ENCODE measurements at places on chromosomes 11 and 22. TPM values are rescaled to one million over a fixed set of nuclear protein-coding genes. Genes with fewer than 3 reads are reported as not detected.

Gene POTEH
- total RNA-seq = not detected

Gene MMP27
- not detected for total RNA-seq

Gene SYT12
- total RNA-seq = 0.18 TPM

Gene FOXRED2
- total RNA-seq = 12.4 TPM

Gene OR10V1
- total RNA-seq = not detected

Gene JAML
- total RNA-seq = not detected

Gene GGTLC3
- total RNA-seq = not detected

DNA sequence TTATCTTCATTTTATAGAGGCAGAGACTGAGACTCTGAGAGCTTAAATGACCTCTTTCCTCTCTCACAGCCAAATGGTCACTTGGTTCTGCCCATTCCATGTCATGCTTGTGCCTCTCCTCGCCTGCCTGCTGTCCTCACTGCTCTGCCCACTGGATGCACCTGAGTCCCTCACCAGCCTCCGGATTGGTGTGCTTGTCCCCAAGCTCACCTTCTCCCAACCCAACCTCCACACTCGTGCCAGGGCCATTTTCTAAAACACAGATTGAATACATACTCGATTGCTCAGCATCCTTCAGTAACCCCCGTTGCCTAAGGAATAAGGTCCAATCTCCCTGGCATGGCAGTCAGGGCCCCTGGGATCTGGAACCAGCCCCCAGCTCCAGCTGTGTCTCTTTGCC lies 28.4 kb upstream of the NECTIN1 start:
- DNase-seq = no peak

DNA sequence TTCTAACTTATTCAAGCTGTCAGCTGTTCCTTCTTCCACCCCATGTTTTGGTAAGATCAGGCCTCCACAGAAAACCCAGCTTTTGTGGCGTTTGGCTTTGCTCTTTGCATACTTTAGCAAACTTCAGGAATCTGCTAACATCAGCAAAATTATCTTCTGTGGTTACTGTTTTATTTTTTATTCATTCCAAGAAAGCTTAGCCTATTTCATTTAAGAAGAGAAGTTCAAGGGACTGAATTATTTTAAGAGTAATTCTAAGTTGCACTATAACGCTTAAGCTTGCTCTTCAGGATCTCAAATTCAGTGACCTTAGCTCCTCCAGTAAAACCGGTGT lies 1.1 kb downstream of the JHY start:
- DNase-seq = no peak

GRCh38 chr11:75930534-75930933 lies 115.5 kb downstream of the UVRAG start:
- DNase-seq = no peak

GRCh38 chr11:88521399-88521798 lies 183.9 kb upstream of the CTSC start:
- no peak for DNase-seq

DNA sequence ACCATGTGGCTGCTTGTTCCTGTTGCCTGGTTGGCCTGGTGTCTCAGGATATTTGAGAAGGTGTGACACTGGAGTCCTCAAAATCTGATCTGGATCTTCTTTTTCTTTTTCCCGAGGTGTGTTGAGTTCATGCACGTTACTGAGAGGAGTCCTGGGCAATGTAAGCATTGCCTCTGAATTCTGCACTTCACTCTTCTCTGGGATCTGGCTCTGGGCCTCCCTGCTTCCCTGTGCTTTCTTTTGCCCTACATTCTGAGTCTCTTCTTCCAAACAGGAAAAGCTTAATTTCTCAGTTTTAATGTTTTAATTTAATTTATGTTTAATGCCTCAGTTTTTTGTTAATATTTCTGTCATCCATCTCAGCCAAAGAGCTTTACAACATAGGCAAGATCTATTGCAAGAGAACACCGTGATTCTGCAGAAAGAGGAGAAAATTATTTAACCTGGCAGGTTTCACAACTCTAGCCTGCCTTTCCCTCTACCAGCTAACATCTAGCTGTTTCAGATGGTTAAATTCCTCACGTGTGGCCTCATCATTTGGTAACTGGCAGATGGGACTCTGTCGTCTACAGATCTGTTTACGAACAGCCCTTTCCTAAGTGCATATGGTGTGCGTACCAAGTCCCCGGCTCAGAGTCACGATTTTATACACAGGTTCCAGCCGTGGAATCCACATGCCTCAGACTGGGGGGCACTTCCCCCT lies 24.7 kb downstream of the LDLRAD3 start:
- DNase-seq = no peak

DNA sequence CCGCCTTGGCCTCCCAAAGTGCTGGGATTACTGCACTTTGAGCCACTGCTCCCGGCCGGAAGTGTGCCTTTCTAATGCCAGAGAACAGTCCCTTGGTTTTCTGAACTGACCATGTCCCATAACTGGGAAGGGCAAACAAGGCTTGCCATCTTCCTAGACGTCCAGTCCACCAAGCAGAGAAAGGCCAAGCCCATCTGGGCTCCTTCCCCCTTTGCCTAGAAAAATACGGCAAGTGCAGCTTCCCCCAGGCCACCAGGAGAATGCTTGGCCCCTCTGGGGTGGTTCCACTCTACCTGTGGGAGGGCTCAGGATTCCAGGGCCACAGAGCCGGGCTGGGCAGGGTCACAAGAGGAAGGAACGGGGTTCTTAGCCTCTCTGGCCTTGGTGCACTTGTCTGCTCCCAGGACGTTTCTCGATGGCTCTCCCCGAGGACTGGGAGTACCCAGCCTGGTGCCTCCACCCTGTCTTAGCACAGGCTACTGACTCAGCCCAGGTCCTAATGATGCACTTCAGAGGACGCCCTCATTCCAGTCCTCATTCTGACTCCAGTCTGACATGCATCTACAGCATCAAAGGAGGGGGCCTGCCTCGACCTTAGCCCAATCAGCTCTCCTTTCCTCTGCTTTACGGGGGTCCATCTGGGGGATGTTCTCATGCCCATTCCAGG lies 1.2 kb downstream of the USP2 start:
- no peak for DNase-seq

GRCh38 chr22:26734339-26735018 lies 77.1 kb downstream of the MIAT start:
- DNase-seq = no peak

DNA sequence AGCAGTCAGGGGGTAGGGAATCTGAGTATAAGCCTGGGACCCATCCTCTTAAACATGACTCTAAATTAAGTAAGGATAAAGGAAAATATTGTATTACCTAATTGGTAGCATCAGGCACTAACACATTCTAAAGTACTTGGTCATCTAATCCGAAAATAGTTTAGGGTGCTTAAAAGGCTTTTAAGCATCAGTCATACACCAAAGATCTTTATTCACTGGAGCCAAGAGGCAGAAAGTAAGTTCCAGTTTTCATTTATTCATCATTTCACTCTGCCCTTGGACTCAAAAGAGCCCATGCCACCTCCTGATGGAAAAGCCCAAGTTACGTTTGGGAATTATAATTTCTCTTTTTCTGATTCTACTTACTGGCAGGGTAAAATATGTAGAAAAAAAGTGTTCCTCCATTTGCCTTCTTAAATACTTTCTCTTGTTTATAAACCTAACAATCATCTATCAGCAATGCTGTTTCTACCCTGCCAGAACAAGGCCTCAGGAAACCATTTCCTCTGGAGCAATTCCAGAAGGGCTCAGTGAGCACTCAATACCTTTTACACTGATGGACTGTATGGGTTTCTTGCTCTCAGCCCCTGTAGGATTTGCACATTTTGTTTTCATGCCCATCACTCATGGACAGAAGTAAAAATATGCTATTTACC lies 120.1 kb upstream of the SLC5A12 start:
- no peak for DNase-seq

DNA sequence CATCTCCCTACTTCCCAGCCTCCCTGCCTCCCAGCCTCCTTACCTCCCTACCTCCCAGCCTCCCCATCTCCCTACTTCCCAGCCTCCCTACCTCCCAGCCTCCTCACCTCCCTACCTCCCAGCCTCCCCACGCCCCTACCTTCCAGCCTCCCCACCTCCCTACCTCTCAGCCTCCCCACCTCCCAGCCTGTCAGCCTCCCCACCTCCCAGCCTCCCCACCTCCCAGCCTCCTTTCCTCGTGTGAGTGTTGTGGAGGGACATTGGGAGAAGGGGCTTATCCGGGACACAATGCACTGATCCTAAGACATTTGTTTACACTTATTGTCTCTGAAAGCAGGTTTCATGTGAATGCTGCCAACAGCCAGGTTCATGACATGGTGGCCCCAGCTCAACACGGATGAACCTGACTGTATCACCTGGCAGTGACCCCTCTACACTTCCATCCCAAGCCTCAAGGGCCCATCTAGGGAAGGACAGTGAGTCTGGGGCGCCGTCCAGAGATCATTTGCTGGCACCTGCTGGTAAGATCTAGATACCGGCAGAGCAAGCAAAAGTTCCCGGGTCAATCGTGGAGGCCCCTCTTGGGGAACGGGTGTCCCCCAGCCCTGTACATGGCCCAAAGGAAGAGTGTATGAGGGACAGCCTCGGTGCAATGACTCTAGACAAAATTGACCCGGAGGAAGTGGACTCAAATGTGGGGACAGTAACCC lies 34.5 kb upstream of the TH start:
- no peak for DNase-seq

DNA sequence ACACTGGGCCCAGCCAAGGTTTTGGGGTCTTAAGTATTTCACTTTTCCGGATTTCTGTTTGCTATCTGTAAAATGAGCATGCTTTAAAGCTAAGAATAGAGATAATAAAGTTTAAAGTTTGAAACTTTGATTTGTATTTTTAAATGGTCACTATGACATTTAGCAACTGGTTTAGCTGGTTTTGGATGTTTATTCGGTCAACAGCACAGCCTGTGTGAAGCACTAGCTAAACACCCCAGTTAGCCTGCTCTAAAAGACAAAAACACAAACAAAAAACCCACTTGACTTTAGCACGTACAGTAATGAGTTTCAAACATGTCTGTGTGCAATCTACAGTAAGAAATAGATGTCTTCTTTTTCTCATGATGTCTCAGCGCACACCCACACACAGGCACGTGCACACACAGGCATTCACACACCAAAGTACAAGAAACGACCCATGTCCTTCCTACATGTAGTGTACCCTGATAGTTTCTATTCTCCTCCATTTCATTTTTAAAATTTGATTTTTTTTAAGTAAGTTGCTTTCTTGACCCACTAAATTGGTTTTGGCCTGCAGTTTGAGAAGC lies 29.4 kb downstream of the SLC1A2 start:
- no peak for DNase-seq

DNA sequence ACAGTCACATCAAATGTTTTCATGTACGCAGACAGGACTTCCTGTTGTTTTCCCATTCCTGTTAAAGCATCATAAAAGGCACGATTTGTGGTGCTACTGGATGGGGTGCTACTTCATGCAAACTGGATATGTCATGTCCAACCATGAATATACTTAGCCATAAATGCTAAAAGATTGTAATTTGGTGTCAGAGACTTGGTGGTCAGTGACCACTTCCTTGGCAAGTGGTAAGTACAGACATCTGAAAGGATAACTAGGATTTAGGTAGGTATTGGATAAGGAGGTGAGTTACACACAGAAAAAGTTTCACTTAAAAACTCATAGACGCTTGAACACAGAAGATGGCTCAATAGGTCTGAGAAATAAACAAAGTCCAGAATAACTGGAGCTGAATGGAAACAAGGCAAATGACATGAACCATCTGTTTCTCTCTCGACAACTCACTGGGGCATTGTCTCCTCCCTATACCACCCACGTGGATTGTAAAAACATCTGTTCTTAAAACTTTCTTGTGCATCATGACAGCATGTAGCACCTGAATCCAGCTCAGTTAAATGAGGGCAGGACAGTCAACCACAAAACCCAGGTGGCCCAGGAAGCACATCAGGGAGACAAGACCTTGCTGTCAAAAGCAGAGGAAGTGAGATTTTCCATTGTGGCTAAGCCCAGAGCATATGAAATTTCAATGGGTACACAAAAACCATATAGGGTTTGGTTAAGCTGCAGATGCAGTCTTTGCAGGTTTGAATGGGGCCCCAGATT lies 22.1 kb upstream of the IGLL5 start:
- no peak for DNase-seq

GRCh38 chr11:36092314-36093030 lies 148.6 kb downstream of the LDLRAD3 start:
- no peak for DNase-seq

GRCh38 chr11:46210133-46210636 lies 67.3 kb upstream of the CREB3L1 start:
- peak; percentile 7 for DNase-seq

DNA sequence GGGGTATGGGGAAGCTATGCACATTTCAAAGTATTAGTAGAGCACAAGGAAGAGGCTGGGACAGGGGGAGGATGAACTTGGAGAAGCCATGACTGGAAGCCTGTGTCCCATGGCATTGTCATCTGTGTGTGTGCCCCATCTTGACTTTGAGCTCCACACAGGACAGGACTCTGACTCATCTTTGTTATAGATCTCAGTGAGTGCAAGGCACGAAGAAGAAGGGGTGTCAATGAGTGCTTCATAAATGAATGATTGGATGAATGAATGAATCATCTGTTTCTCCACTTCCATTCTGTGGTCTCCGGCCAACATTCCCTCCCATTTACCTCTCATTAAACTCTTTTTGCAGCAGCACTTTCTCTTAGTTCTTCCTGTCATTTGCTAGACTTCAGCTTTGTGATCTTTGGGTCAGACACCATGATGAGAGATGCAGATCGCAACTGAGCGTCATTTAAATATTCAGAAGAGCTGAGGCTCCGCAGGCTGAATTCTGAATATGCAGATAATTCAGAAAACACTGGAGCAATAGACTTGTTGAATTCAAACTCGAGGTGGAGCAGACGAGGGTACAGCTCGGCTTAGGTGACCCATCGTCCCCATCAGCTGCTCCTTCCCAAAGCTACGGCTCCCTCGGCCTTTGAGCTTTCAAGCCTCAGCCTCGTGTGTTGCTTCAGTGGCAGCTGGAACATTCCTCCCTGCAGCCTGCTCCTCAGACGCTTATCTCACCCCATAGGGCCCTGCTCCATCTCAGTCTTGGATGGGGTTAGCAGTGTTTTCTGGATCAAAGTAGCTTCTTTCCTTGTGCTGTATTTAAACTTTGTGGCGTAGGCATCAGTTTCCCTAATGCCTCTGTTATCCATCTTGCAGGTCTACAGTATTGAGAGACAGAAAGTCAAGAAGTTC lies 30.8 kb downstream of the APOL3 start:
- DNase-seq = no peak

- DNase-seq = no peak
These were observed 160.1 kb upstream of the CADM1 start for GRCh38 chr11:115664313-115664712.

- no peak for DNase-seq
These were observed at the start of gene MAJIN for GRCh38 chr11:64971421-64972233. Gene MAJIN, minus strand, starts transcription at chr11:64972108. Its CDS starts 12,703 bp downstream, at chr11:64959405.

GRCh38 chr11:639332-639955 lies 2.4 kb downstream of the DRD4 start:
- DNase-seq = no peak

DNA sequence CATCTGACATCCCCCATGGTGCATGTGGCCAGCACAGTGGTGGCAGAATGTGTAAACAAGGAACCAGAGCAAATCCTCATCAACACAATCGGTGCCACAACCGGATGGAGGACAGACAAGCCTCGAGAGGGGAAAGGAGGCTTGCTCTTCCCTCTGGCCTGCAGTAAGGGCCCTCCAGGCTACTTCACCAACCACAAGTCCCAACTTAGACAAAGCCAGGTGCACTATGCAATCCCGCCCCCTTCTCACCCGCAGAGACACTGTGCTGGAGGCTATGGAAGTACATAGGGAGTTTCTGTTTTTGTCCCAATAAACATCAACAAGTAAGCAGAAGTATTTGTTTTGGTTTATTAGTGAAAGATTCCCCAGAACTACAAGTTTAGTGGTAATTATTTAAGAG lies 54.3 kb downstream of the SPATA19 start:
- DNase-seq = no peak
